Activated CD8-positive, alpha-beta memory T cell treated with anti-CD3 and anti-CD28 coated beads for 1 hour (primary cell): ENCODE measurements at places on chromosomes 2 and 18.

GRCh38 chr18:22858121-22858520 lies 75.0 kb upstream of the RBBP8 start:
- DNase-seq: no peak

DNA sequence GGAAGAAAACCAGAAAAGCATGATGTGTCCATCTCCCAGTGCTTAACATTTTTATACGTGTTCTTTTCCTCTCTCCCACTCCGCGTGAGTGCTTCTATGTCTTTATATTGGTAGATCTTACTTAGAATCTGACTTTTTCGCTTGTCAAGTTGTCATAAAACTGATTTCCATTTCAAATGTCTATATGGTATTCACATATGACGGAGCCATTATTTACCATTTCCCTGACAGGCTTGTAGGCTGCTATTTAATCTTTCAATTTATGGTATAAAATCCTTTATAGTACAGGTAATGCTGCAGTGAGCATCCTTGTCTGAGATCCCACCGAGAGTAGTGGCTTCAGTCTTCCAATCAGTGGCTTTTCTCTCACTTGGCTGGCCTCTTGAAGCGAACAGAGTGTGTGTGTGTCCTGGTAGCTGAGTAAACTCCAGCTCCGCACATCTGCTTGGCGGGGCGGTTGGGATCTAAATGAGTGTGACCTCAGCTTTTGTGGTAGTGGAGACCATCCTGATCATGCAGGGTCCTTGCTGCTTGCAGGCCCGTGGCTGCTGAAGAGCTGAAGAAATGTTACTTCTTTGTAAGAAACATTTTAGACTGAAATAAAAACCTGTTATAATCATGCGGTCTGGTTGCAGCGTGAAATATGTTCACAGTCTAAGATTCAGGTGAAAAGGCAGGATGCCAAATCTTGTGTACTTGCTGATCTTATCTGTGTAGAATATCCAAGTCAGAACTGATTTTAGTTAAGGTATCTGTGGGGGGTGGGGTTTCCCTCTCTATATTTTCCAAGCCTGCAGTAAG lies 40.2 kb downstream of the INPP4A start:
- no peak for DNase-seq

DNA sequence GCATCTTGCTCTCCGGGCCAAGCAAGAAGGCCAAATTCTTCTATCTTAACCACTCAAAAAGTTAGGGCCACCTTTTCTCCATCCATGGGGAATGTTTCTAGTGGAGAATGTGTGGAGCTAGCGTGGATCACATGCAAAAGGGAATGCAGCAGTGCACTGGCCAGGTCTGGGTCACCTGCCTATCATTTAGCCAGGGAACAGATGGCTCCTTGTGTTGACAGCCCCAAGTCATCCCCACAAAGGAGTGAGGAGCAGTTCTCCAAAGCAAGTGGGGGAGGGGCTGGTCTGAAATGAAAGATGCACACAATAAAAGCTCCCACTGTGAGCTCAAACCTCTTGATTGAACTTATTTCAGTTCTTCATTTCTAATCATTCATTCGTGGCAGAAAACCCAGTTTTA lies 19.1 kb downstream of the EPB41L3 start:
- no peak for DNase-seq

DNA sequence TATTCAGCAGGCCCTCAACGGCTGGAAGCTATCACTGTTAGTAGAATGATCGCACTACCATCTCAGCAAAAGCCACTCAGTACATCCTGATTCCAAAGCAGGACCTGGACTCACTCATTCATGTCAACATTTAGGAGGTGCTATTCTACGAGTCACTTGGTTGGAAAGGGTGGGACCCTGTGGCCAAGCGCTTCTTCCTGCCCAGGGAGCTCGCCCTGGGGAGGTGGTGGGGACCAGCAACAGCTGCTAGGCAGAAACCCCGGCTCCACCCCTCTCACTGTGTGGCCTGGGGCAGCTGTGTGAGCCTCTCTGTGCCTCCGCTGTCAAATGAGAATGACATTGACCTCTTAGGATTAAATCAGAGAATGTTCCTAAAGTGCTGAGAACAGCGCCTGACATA lies 231.4 kb downstream of the EIPR1 start:
- no peak for DNase-seq

DNA sequence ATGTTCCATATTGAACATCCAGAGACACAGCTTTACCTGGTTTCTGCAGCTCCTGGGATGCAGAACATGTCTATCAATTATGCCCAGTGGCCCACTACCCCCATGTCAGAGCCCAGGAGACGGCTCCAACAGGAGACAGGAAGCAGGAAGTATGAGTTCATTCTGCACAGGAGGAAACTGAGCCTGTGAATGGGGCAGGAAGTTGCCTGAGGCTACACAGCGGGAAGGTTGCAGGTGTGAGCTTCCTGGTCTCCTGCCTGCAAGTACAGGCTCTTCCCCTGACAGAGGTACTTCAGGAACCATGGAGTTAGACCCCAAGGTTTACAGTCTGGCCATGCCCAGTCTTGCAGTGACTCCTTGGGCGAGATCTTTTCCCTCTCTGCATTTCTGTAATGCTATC lies 2.8 kb upstream of the BOK start:
- DNase-seq: no peak

GRCh38 chr2:201654616-201655384 lies 11.5 kb upstream of the TMEM237 start:
- no peak for DNase-seq
